ENCODE measurements at places on chromosomes 2 and 18. TPM values are rescaled to one million over a fixed set of nuclear protein-coding genes. Genes with fewer than 3 reads are reported as not detected.

SP140 gene
- total RNA-seq = 0.51 TPM

ANKRD23 gene
- 20.8 TPM for total RNA-seq

DNA sequence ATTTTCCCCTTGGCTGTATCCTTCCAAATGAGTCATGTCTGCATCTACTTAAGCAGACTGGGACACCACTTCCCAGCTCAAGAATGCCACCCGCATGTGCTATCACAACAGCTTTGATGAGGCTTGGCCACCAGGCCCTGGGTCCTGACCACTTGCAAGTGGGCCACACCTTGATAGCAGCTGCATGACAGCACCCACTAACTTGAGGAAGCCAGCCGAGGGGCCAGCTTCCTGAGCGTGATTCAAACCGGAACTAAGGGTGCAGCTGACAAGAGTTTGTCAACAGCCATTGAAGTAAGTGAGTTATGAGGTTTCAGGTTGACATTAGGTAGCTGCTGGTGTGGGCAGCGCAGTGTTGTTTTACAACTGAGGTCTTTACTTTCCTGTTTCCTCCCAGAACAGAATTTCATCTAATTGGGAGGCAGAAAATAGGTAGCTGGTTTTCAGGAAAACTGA, 54.4 kb downstream of the EPHA4 start:
- no peaks in the 10 kb centered on the region for H3K36me3 ChIP-seq
- DNase-seq = no peak
- H3K4me1 ChIP-seq = peaks cover 37% of the 10 kb centered on the region
- no peak overlapping the region for H3K4me3 ChIP-seq
- no peak overlapping the region for H3K27ac ChIP-seq

- no peaks in the 10 kb centered on the region for H3K27me3 ChIP-seq
- no peak for DNase-seq
These were observed 99.2 kb downstream of the RAPGEF4 start for GRCh38 chr2:172834881-172835280.

- H3K27me3 ChIP-seq = no peaks in the 10 kb centered on the region
- H3K36me3 ChIP-seq = no peaks in the 10 kb centered on the region
- peaks cover 39% of the 10 kb centered on the region for H3K4me1 ChIP-seq
- H3K27ac ChIP-seq = no peak overlapping the region
- H3K4me3 ChIP-seq = no peak overlapping the region
These were observed 286.4 kb upstream of the PARD3B start for GRCh38 chr2:204258890-204259289.

GRCh38 chr2:232332940-232333259, 45.7 kb upstream of the ALPP start:
- no peak overlapping the region for H3K27ac ChIP-seq
- no peak overlapping the region for H3K4me3 ChIP-seq
- DNase-seq = no peak
- peaks cover 3% of the 10 kb centered on the region for H3K4me1 ChIP-seq
- H3K36me3 ChIP-seq = peaks cover 26% of the 10 kb centered on the region

- no peaks in the 10 kb centered on the region for H3K36me3 ChIP-seq
- H3K27me3 ChIP-seq = no peaks in the 10 kb centered on the region
- no peak overlapping the region for H3K4me3 ChIP-seq
- no peaks in the 10 kb centered on the region for H3K4me1 ChIP-seq
- no peak overlapping the region for H3K27ac ChIP-seq
These were observed 440.8 kb upstream of the LRRTM4 start for GRCh38 chr2:77962943-77963342.

DNA sequence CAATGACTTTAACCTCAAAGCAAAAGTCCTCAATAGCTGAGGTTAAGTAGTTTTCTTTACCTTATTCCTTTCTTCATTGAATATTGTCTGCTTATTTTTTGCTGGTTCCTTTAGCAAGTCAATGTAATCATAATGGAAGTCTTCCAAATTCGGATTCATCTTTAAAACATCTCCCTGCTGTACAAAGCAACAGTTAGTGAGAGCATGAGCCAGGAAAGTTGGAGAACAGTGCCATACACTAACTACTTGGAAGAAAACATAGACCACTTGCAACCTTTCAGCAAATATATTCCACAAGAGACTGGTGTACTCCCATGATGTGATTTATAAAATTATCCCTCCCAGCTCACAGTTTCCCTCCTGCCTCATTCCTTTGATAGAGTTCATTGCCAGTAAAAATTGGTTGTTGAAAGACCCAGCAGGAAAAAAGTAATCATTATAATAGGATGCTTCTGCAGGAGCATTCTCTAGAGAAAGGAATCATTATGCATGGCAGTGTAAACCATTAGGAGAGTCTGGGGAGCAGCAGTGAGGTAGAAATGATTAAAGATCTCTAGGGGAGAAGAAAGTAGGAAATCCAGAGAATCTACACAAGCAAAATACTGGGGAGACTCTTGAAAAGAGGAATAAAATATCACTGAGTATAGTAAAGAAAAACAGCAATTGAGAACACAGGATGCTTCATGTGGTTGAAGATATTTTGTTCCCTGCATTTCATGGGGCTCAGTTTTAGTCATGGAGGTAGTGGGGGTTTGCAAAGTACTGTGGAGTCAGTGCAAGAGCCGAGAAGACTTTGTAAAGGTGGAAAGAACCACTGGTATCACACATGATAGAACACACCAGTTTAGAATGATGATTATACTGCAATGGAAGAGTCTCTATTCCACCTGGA, 38.6 kb upstream of the TTN start:
- H3K27ac ChIP-seq = peak overlapping the region; percentile 76
- no peaks in the 10 kb centered on the region for H3K27me3 ChIP-seq
- DNase-seq = no peak
- no peak overlapping the region for H3K4me3 ChIP-seq

- H3K4me3 ChIP-seq = no peak overlapping the region
- no peaks in the 10 kb centered on the region for H3K4me1 ChIP-seq
- no peaks in the 10 kb centered on the region for H3K27me3 ChIP-seq
- H3K27ac ChIP-seq = no peak overlapping the region
- H3K36me3 ChIP-seq = no peaks in the 10 kb centered on the region
- DNase-seq = no peak
These were observed 971.1 kb upstream of the ACVR2A start for GRCh38 chr2:146873646-146874259.

- no peak overlapping the region for H3K4me3 ChIP-seq
- no peaks in the 10 kb centered on the region for H3K4me1 ChIP-seq
These were observed 48.9 kb upstream of the CNTNAP5 start for GRCh38 chr2:123976054-123976648.

DNA sequence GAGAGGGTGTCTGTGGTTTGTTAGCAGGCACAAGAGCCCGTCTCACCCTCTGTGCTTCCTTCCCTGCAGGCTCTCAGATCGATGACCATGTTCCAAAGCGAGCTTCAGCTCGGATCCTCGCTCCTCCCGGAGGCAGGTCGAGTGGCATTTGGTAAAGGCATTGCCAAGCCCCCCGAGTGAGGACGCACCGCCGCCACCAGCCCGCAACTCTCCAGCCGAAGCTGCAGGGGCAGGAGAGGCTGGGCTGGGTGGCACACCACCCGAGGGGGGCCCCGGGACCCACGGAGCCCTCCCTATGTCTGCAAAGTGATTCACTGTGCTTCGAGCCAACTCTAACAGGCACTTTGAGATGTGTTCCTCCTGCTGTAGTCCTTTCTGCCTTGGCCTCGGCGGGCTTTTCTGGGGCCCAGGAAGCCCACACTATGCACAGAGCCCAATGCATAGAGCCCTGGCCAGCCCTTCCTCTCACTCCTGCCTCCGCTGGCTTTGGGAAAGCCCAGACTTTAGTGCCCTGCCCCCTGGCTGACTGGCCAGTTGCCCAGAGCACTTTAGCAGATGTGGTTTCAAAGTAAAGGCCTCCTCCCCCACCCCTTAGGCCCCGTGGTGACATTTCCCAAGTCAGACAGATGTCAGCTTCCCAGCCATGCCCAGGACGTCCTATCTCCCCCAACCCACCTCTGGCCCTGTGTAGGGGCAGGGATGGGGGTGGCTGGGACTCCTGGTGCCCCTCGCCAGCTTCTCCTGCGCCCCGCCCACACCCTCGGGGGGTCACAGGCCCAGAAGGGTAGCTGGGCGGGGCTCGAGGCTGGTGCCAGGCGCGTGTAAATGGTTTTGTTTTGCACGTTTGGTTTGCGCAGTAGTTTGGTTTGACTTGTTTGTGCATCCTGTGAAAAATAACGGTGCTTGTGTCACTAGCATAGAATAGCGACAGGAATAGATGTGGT, 23.3 kb upstream of the MAPRE3 start:
- DNase-seq = peak; percentile 69
- H3K4me3 ChIP-seq = no peak overlapping the region
- no peaks in the 10 kb centered on the region for H3K36me3 ChIP-seq
- H3K4me1 ChIP-seq = no peaks in the 10 kb centered on the region

DNA sequence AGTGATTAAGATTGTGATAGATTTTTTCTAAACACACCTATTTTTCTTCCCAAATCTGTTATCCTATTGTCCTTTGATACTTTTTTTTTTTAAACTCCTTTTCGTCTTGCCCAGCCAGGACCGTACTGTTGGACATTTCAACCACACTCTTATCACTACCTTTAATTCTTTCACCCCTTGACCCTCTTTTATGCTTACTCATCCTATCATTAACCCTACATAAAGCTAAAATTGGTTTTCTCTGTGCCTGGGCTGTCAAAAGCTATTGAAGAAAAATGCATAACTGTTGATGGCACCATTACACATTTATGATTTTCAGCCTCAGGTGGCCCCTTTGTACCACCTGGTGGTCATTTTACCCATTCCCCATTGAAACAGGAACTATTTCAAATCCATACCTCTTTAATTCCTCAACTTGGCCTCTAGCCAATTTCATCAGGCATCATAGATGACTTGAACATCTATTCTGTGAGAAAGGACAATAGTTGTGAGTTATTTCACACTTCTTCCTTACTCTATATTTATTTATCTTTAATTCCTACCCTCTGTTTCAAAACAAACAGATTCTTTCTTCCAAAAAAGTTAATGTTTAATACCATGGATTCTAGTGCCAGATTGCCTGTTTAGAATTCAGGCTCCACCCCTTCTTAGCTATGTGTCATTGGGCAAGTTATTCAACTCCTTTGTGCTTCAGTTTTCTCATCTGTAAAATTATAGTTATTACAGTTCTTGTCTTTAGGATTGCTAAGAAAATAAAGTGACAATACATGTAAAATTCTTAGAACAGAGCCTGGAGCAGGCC, 258.6 kb downstream of the CAMKMT start:
- H3K4me3 ChIP-seq = no peak overlapping the region
- H3K36me3 ChIP-seq = no peaks in the 10 kb centered on the region
- DNase-seq = no peak
- H3K27me3 ChIP-seq = no peaks in the 10 kb centered on the region
- H3K4me1 ChIP-seq = peaks cover 9% of the 10 kb centered on the region

DNA sequence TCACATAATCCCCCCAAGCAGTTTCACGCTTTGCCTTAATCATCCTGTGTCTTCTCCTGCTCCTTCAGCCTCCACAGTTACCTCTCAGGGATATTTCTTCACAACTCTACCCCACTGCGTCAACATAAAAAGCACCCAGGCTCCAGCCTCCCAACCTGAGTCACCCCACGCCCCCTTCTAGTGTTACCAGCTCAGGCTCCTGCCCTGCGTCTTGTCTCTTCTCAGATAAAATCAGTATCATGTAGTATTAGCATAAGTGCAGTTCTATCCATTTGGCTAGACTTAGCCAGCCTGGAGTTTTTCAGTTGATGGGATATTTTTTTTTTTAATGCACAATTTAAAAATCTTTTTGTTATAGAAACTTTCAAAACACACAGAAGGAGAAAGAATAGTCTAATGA, 9.6 kb upstream of the PELI1 start:
- H3K27ac ChIP-seq = no peak overlapping the region
- no peak overlapping the region for H3K4me3 ChIP-seq
- H3K4me1 ChIP-seq = no peaks in the 10 kb centered on the region
- DNase-seq = no peak
- H3K36me3 ChIP-seq = no peaks in the 10 kb centered on the region

DNA sequence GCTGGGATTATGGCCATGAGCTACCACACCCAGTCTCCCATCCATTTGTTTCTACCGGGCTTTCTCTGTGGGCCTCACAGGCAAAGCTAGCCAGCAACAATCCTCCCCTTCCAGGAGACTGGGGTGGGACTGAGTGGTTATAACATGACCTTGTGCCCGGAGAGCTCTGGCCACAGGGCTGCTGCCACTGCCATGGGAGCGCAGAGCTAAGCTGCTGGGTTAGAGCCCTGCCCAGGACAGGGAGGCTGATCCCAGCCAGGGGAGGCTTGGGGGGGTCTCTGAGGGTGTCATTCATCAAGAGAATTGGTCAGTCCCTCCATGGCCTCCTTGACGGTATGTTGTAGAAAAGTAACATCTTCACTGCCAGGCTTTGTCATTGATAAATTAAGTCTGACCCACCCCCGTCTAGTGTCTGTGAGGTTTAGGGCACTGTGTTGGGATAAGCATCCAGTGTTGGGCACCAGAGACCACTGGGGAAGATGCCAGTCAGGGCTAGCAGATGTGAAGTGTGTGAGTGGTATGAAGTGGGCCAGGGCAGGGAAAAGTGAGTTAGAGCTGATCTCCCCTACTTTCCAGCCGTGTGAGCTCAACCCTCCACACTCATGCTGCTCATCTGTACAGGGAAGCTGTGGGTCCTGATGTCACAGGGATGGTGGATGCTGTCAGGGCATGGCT, 368.4 kb upstream of the HS6ST1 start:
- no peaks in the 10 kb centered on the region for H3K36me3 ChIP-seq
- H3K4me3 ChIP-seq = no peak overlapping the region
- H3K4me1 ChIP-seq = no peaks in the 10 kb centered on the region

- H3K36me3 ChIP-seq = no peaks in the 10 kb centered on the region
- H3K4me1 ChIP-seq = peaks cover 3% of the 10 kb centered on the region
- DNase-seq = no peak
- H3K27ac ChIP-seq = no peak overlapping the region
These were observed 32.1 kb downstream of the CRYGD start for GRCh38 chr2:208092093-208092832.

GRCh38 chr2:144405982-144406788, 113.7 kb downstream of the ZEB2 start:
- no peaks in the 10 kb centered on the region for H3K36me3 ChIP-seq
- no peak for DNase-seq
- H3K27me3 ChIP-seq = no peaks in the 10 kb centered on the region
- no peak overlapping the region for H3K4me3 ChIP-seq

GRCh38 chr18:2171840-2172625, 399.3 kb downstream of the METTL4 start:
- H3K4me1 ChIP-seq = peaks cover 24% of the 10 kb centered on the region
- no peaks in the 10 kb centered on the region for H3K27me3 ChIP-seq
- H3K36me3 ChIP-seq = no peaks in the 10 kb centered on the region
- no peak overlapping the region for H3K4me3 ChIP-seq
- no peak overlapping the region for H3K27ac ChIP-seq
- no peak for DNase-seq

All from heart right ventricle (tissue), 16 donors.